Activated CD4-positive, alpha-beta T cell treated with anti-CD3 and anti-CD28 coated beads, Interleukin-2, amount 50 U/mL, for 1 hour (primary cell): ENCODE measurements at places on chromosomes 7 and 10.

- DNase-seq, result no peak
Measured at GRCh38 chr7:105016709-105017656, 3.0 kb downstream of the KMT2E start.

- no peak for DNase-seq
Measured at GRCh38 chr10:80081801-80082750, 3.6 kb downstream of the TMEM254 start.

DNA sequence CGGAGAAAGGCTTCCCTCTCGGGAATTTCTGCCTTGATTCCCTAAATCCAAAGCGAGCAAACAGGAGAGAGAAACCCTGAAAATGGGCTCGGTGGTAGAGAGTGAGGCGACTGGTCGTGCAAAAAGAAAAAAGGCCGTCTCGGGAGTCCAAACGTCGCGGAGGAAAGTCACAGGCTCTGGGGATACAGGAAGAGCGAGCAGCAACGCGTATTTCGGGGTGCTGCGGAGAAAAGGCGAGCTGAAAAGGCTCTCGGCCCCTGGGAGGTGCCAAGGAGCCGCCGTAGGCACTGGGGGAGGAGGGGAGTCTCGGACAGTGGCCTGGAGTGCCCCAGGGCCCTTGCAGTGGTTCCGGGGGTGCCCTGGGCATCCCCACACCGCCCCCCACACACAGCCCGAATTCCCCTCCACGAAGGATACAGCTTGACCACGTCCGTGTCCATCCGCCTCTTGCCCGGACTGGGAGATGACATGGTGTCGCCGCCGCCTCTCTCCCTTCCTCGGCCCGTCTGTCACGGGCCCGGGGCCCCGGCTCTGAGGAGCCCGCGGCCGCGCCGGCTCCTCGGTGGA is 591 bp downstream of the UBE2H start:
- peak; percentile 21 for DNase-seq

- no peak for DNase-seq
Measured at GRCh38 chr7:72281308-72281707, 130.8 kb downstream of the CALN1 start.

DNA sequence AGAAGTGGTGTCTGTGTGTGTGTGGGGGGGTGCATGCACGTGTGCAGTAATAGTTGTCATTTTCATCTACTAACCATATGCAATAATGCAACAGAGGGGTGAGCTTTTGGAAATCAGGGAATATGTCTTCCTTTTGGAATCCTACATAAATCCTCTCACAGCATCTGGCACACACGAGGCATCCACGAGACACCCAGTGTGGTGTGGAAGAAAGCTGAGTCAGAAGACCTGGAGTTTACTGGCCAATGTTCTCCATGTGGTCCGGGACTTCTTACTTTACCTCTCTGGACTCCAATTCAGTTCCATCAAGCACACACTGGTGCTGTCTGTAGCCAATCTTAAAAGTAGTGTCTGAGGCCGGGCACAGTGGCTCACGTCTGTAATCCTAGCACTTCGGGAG is 43.1 kb upstream of the C10orf90 start:
- DNase-seq, result no peak

GRCh38 chr10:76113952-76114351 is 682.5 kb downstream of the LRMDA start:
- no peak for DNase-seq

GRCh38 chr10:113576852-113577251 is 24.0 kb downstream of the HABP2 start:
- no peak for DNase-seq

GRCh38 chr10:59362959-59363381 is 621 bp upstream of the FAM13C start:
- peak; percentile 1 for DNase-seq

GRCh38 chr10:43925793-43926192 is 277.1 kb upstream of the ZNF32 start:
- no peak for DNase-seq

GRCh38 chr7:7157177-7157886 is 25.0 kb upstream of the C1GALT1 start:
- DNase-seq, result peak; percentile 45
